ENCODE measurements at places on chromosomes 4 and X.
A peak's percentile ranks its signal among the peaks of the same experiment; 100 is the strongest.

GRCh38 chr4:33134366-33134765 is 2414.2 kb downstream of the PCDH7 start:
- no peak for DNase-seq

DNA sequence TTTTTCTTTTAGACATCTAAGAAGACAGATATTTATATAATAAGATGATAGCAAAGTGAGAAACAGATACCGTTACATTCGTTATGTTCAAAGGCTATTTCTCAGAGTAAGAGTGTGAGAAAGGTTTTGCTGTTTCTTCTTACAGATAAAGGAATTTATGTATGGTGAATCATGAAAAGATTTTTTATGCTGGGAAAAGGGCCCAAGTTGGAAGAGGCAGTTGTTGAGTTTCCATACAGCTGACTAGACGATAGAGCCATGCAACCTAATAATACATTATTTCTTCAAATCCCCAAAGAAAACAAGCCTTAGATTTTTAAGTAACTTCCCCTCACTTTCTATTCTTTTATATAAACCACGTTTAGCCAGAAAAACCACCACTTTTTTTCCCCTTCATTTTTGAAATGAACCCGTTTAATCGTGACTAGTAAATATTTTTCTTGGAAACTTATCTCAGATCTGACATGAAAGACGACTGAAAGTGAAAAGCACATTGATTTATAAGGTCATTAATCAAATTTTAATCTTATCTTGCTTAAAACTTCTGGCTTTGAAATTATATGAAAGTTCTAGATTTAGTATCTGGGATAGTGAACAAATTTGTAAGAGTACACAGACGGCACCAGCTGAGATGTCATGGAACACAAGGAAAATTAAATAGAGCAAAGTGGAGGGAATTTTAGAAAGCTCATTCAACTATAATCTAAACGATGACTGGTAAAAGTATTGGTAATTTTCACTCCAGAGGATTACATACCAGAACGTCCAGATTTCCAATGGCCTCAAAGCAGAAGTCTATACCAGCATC is 10.9 kb downstream of the ADH6 start:
- no peak for DNase-seq

- DNase-seq: no peak
Observed at GRCh38 chr4:122772986-122773385, 40.5 kb downstream of the BBS12 start.

DNA sequence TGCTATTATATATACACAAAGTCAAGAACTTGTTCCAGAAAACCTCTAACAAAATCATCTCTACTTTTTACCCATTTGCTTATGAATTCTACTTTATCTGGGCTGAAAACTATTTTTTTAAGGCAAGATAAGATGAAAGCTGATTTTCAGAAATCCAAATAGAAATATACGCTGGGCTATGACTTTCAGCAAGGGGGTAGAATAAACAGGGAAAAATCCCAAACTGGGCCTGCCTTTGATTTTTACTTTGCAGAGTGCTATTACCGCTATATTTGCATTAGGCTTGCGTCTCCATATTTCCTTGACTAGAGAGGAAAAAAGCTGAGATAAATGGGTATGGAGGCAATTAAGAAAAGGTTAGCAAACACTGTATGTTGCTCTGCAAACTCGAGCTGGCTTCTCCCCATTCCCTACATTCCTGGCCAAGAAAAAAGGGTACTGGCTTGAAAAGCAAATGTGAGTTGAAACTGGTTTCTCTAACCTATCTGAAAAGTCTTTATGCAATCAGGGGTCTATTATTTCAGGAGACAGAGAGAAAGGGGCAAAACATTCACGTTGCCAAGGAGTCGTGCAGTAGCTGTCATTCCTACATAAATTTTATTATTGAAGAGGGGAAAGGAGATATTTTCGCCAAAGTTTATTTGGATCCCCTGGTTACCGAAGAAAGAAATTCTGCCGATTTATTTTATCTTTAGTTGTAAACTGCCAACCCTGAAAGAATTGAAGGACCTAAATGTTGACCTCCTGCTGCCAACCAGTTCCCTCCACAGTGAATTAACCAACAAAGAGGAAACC is 2.2 kb downstream of the TMEM47 start:
- no peak for DNase-seq

DNA sequence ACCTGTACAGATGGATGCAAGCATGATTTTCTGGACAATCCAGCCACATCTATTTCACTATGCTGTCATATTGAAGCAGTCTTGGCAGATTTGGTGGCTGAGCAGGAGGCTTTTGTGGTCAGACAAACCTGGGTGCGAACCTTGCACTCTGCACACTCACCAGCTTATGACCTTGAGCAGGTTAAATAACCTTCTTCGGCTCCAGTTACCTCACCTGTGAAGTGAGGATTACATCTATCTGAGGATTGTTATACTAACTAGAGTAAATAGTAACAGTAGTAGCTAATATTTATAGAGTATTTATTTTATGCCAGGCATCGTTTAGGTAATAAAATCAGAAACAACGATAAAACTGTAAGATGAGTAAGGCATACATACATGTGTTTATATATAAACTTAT is 150.0 kb downstream of the PPP3CA start:
- no peak for DNase-seq

GRCh38 chr4:120921456-120922380 is 808 bp downstream of the PRDM5 start:
- peak; percentile 7 for DNase-seq

- DNase-seq: no peak
Observed at GRCh38 chrX:39613482-39613995, 484.2 kb downstream of the BCOR start.

DNA sequence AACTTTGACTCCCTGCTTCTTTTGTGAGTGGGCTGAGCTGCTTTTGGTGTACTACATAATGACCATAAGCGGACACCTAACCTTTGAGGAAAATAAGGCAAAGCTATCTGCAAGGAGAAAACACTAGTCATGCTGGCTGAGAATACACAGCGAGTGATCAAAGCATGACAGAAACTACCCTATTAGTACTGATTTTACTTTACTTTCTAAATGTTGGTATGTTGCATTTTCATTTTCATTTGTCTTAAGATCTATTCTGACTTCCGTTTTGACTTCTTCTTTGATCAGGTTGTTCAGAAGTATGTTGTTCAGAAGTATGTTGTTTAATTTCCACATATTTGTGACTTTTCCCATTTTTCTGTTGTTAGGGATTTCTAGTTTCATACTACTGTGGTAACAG is 361.1 kb downstream of the TRAM1L1 start:
- no peak for DNase-seq

GRCh38 chrX:103584596-103584995 is 719 bp upstream of the TCEAL4 start:
- DNase-seq: no peak

Measured in CD4-positive, alpha-beta T cell treated with Interferon gamma for 1 hour (primary cell).